ENCODE measurements at places on chromosomes 1 and 21. TPM values are rescaled to one million over a fixed set of nuclear protein-coding genes. Genes with fewer than 3 reads are reported as not detected.

The ERVH48-1 gene
- 4.5 TPM for total RNA-seq

The DDAH1 gene
- total RNA-seq, result 26.1 TPM

The LCE2A gene
- not detected for total RNA-seq

The CELSR2 gene
- 25.0 TPM for total RNA-seq

The AMPD1 gene
- total RNA-seq, result not detected

The FOXD2 gene
- 0.60 TPM for total RNA-seq

The DMRTA2 gene
- not detected for total RNA-seq

The GBP6 gene
- 0.13 TPM for total RNA-seq

The LCE1F gene
- not detected for total RNA-seq

The ITLN2 gene
- total RNA-seq, result 0.41 TPM

The MCOLN3 gene
- total RNA-seq, result 7.6 TPM

DNA sequence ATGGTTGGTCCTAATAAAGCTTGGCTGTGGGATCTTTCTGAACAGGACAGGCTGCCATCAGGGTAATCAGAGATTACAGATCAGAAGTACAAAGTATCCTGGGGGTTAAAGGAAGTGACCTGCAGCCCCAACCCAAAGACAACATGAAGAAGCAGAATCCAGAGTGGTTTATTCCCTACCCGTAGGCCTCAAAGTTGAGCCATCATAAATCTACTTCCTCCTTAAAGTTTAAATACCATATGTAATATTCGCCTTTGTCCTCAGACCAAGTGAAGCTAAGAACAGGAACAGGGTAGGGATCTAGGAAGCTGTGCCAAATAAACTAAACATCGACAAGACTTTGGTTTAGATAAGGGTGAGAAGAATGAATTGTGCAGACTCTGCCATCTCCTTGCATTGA lies 15.9 kb upstream of the DHX9 start:
- no peak overlapping the region for H3K27ac ChIP-seq
- H3K4me3 ChIP-seq, result no peak overlapping the region
- H3K27me3 ChIP-seq, result no peaks in the 10 kb centered on the region
- DNase-seq, result no peak
- H3K4me1 ChIP-seq, result no peaks in the 10 kb centered on the region

- H3K4me3 ChIP-seq, result no peak overlapping the region
- peaks cover 9% of the 10 kb centered on the region for H3K4me1 ChIP-seq
- no peak overlapping the region for H3K27ac ChIP-seq
- no peaks in the 10 kb centered on the region for H3K36me3 ChIP-seq
Observed at GRCh38 chr1:170932236-170932635, 3.1 kb upstream of the MROH9 start.

GRCh38 chr1:196302420-196302819 lies 305.8 kb downstream of the KCNT2 start:
- H3K27ac ChIP-seq, result peak overlapping the region; percentile 51
- no peaks in the 10 kb centered on the region for H3K36me3 ChIP-seq
- DNase-seq, result no peak
- no peak overlapping the region for H3K4me3 ChIP-seq

GRCh38 chr1:63790989-63791388 lies 17.2 kb downstream of the ROR1 start:
- H3K4me3 ChIP-seq, result no peak overlapping the region
- H3K36me3 ChIP-seq, result peaks cover 7% of the 10 kb centered on the region
- peaks cover 39% of the 10 kb centered on the region for H3K4me1 ChIP-seq
- no peak for DNase-seq
- H3K27me3 ChIP-seq, result no peaks in the 10 kb centered on the region

DNA sequence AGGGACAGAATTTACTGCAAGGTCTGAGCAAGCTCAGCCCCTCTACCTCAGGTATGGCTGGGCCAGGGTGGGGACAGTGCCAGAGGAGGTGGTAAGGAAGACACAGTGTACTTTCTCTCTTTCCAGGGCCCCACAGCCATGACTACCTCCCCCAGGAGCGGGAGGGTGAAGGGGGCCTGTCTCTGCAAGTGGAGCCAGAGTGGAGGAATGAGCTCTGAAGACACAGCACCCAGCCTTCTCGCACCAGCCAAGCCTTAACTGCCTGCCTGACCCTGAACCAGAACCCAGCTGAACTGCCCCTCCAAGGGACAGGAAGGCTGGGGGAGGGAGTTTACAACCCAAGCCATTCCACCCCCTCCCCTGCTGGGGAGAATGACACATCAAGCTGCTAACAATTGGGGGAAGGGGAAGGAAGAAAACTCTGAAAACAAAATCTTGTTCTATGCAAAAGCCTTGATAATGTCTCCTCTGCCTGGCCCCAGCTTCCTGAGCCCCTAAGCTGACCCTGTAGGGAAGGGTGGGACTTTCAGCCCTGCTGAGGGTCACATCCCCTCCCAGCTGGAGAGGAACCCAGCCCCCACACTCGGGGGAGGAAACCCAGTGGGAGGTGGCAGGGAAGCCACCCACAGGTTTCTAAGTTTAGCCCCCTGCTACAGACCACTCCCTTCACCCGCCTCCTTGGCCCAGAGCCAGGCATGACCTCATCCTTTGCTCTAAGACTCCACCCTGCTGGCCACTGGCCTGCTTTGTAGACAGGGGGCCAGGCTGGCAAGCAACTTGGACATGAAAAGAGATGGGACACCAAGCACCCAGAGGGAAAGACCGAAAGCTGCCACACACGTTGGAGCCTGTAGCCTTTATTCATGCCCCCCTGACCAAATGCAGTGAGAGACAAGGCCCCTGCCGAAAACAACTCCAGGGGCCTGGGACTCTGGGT lies 6.4 kb downstream of the RHOC start:
- peak overlapping the region; percentile 98 for H3K27ac ChIP-seq
- DNase-seq, result peak; percentile 87
- peaks cover 79% of the 10 kb centered on the region for H3K4me1 ChIP-seq
- H3K27me3 ChIP-seq, result no peaks in the 10 kb centered on the region
- H3K36me3 ChIP-seq, result peaks cover 25% of the 10 kb centered on the region

DNA sequence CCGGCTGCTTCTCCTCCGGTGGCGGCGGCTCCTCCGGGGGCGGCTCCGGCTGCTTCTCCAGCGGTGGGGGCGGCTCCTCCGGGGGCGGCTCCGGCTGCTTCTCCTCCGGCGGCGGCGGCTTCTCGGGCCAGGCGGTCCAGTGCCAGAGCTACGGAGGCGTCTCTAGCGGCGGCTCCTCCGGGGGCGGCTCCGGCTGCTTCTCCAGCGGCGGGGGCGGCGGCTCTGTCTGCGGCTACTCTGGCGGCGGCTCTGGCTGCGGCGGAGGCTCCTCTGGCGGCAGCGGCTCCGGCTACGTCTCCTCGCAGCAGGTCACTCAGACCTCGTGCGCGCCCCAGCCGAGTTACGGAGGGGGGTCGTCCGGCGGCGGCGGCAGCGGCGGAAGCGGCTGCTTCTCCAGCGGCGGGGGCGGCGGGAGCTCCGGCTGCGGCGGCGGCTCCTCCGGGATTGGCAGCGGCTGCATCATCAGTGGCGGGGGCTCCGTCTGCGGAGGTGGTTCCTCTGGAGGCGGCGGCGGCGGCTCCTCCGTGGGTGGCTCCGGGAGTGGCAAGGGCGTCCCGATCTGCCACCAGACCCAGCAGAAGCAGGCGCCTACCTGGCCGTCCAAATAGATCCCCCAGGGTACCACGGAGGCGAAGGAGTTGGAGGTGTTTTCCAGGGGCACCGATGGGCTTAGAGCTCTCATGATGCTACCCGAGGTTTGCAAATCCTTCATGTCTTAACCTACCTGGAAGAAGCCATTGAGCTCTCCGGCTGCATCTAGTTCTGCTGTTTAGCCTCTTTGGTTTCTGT lies 2.0 kb downstream of the LORICRIN start:
- H3K4me3 ChIP-seq, result peak overlapping the region; percentile 60
- H3K4me1 ChIP-seq, result peaks cover 5% of the 10 kb centered on the region
- DNase-seq, result peak; percentile 31
- H3K27ac ChIP-seq, result no peak overlapping the region

- H3K4me1 ChIP-seq, result no peaks in the 10 kb centered on the region
- no peak within 1 kb of the TSS for H3K27ac ChIP-seq
- DNase-seq, result no peak
- no peak within 1 kb of the TSS for H3K4me3 ChIP-seq
Observed at GRCh38 chr1:157776971-157777391, at the start of gene FCRL2. TSS of gene FCRL2 (minus strand) at chr1:157777132. CDS start at chr1:157777073, 59 bp downstream.

- H3K36me3 ChIP-seq, result peaks cover 4% of the 10 kb centered on the region
- H3K4me1 ChIP-seq, result peaks cover 5% of the 10 kb centered on the region
- no peak overlapping the region for H3K27ac ChIP-seq
- no peaks in the 10 kb centered on the region for H3K27me3 ChIP-seq
- no peak overlapping the region for H3K4me3 ChIP-seq
Observed at GRCh38 chr1:153928245-153928644, 5.5 kb upstream of the GATAD2B start.

DNA sequence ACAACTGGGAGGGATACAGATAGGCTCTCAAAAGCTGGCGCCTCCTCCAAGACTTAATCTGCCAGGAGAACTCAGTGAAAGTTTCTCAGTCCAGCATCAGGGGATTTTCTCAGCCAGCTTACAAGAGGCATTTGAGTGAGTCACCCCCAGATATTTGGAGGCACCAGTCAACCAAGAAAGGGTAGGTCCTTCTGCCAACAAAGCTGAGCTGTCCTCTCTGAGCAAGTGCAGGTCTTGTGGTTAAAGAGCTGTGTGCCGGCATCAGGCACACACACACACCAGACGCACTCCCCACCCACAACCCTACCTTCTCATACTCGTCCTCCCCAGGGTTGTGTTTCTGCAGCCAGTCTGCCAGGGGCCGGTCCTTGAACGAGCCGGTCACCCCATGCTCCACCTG lies 27.0 kb upstream of the PPP1R15B start:
- peaks cover 19% of the 10 kb centered on the region for H3K4me1 ChIP-seq
- H3K36me3 ChIP-seq, result peaks cover 37% of the 10 kb centered on the region
- no peaks in the 10 kb centered on the region for H3K27me3 ChIP-seq
- no peak overlapping the region for H3K4me3 ChIP-seq
- no peak overlapping the region for H3K27ac ChIP-seq
- DNase-seq, result no peak

DNA sequence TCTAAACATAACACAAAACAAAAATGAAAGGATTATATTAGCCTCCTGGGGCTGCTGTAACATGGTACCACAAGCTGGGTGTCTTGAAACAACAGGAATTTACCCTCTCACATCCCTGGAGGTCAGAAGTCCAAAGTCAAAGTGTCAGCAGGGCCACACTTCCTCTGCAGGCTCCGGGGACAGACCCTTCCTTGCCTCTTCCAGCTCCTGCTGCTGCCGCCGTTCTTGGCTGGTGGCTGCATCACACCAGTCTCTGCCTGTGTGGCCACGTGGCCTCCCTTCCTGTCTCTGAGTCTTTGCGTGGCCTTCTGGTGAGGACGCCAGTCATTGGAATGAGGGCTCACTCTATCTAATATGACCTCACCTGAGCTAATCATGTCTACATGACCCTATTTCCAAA lies 8.2 kb downstream of the SLC37A1 start:
- peaks cover 25% of the 10 kb centered on the region for H3K27me3 ChIP-seq
- no peak overlapping the region for H3K4me3 ChIP-seq
- H3K36me3 ChIP-seq, result peaks cover 7% of the 10 kb centered on the region

DNA sequence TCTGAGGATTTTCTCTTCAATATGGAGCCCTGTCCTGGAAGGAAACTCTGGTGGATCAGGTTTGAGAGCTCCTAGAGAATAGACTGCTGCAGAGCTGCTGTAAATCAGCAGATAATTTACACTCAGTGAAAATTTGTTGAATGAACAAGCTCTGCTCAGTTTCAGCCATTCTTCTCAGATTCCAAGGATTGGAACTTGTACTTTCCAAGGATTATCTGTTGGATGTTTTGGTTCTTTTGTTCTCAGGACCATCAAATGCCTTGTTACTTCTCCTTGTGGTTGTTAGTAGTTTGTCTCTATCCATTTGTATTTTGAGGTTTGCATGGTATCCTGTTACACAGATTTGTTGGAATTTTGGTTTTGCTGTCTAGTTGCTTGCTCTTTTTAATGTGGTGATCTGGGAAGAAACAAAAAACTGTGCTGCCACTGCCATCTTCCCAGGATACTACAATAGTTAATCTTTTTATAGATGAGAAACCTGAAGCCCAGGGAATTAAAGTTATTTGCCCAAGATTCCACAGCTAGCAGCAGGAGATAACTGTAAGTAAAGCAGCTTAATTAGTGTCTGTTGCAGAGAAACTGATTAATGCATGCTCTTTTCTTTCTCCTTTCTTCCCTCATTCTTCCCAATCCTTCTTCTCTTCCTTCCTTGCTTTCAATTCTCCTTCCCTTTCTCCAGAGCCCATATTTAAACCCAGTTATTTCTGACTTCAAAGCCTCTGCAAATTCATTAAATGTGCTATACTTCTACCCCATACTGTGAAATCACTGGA lies 21.7 kb upstream of the KIFAP3 start:
- no peaks in the 10 kb centered on the region for H3K36me3 ChIP-seq
- H3K27ac ChIP-seq, result peak overlapping the region; percentile 11
- no peak for DNase-seq
- H3K4me3 ChIP-seq, result no peak overlapping the region
- no peaks in the 10 kb centered on the region for H3K27me3 ChIP-seq

GRCh38 chr1:203539831-203540546 lies 46.0 kb downstream of the OPTC start:
- no peak overlapping the region for H3K27ac ChIP-seq
- no peak overlapping the region for H3K4me3 ChIP-seq
- H3K27me3 ChIP-seq, result no peaks in the 10 kb centered on the region
- H3K4me1 ChIP-seq, result peaks cover 33% of the 10 kb centered on the region
- DNase-seq, result no peak

DNA sequence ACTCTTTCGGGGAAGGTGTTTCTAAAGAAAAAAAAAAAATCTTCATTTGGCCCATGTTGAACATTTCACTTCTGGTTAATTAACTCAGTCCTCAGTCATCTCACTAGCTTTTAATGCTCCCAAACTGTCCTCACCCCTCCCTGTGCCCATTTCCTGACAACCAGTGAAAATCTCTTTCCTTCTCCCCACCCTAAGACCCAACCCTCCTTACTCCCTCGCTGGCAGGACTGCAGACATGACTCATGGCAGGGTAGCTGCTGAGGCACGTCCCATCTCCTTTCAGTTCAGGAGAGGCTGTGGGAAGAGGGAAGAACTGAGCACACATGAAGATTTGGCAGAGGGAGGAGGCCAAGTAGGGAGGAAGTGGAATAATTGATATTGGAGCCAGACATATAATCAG lies 12.6 kb downstream of the PKP1 start:
- H3K4me3 ChIP-seq, result no peak overlapping the region
- no peak for DNase-seq
- H3K27ac ChIP-seq, result no peak overlapping the region
- H3K27me3 ChIP-seq, result peaks cover 4% of the 10 kb centered on the region
- H3K4me1 ChIP-seq, result peaks cover 4% of the 10 kb centered on the region

- no peaks in the 10 kb centered on the region for H3K4me1 ChIP-seq
- no peaks in the 10 kb centered on the region for H3K27me3 ChIP-seq
- no peak overlapping the region for H3K27ac ChIP-seq
- H3K4me3 ChIP-seq, result no peak overlapping the region
- DNase-seq, result no peak
Observed at GRCh38 chr1:2906085-2906484, 104.6 kb upstream of the TTC34 start.

DNA sequence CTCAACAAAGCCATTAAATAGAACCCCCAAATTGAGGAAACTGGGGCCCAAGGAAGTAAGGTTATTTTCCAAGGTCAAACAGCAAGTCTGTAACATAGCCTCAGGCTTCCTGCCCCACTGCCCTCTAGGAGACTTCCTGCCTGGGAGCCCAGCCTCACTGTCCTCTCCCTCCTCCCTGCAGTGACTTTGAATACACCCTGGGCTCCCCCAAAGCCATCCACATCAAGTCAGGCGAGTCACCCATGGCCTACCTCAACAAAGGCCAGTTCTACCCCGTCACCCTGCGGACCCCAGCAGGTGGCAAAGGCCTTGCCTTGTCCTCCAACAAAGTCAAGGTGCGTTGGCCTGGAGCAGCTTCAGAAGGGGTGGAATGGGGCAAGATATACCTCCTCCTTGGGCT lies 18.3 kb downstream of the GRHL3 start:
- DNase-seq, result no peak
- H3K27me3 ChIP-seq, result no peaks in the 10 kb centered on the region
- no peak overlapping the region for H3K4me3 ChIP-seq

GRCh38 chr1:181538836-181539235 lies 55.5 kb downstream of the CACNA1E start:
- no peak overlapping the region for H3K4me3 ChIP-seq
- no peak for DNase-seq
- H3K27me3 ChIP-seq, result peaks cover 60% of the 10 kb centered on the region
- no peaks in the 10 kb centered on the region for H3K4me1 ChIP-seq
- H3K36me3 ChIP-seq, result no peaks in the 10 kb centered on the region
